CD14-positive monocyte (primary cell): ENCODE measurements at places on chromosomes 7 and 10.

DNA sequence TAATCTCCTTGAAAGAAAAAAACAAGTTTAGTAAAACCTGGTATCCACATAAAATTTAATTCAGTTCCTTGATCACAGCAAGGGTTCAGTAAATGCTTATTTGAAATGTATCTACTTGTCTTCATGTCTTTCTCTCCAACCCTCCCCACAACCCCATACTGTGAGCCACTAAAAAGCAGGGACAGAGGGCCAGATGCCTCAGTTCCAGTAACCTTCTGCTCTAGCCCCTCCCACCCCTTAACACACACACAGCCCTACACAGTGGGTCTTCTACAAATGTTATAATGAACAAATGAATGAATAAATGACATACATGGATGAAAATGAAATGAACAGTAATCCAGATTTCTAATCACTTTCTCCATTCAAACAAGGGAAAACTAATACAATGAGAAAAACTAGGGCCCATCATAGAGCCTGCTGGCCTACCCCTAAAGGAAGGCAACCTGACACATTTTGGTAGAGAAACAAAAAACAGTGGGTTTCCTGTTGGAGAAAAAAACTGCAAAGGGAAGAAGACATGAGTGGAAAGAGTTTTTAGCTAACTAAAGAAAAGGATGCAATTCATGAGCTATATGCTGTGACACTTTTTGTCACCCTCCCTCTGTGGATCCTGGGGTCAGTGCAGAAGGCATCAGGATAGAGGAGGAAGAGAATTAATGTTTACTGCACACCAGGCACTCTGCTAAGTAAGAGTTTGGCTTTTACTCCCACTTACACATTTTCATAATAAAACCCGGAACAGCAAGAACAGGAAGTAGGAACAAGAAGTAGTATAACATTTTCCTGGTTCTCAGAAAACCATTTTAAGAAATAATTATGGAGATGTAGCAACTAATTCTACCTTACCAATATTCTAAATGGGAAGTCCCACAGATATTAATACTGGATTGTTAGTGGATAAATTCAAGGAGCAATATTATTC is 38.1 kb downstream of the ELMO1 start:
- H3K36me3 ChIP-seq, result peaks cover 8% of the 10 kb centered on the region
- no peaks in the 10 kb centered on the region for H3K27me3 ChIP-seq
- H3K4me3 ChIP-seq, result no peak overlapping the region
- H3K4me1 ChIP-seq, result peaks cover 49% of the 10 kb centered on the region
- peak overlapping the region; percentile 63 for H3K27ac ChIP-seq
- DNase-seq, result no peak

DNA sequence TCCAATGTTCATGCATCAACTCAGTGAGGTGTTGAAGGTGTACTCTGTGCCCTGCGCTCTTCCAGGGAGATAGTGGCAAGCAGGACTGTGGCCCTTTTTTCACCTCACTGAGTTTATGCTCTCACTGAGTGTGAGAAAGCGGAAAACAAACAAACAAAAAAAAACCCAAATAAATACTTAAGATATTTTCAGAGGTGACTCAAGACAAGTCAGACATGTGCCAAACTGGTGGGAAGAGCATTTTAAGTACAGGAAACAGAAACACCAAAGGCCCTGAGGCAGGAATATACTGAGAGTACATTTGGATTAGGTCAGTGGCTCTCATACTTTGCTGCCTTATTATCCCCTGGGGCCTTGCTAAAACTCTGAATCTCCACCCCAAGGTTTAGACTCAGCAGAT is 111.9 kb upstream of the IGFBP3 start:
- H3K4me3 ChIP-seq, result no peak overlapping the region
- H3K27ac ChIP-seq, result no peak overlapping the region
- no peaks in the 10 kb centered on the region for H3K36me3 ChIP-seq
- no peaks in the 10 kb centered on the region for H3K4me1 ChIP-seq

- peak overlapping the region; percentile 42 for H3K27ac ChIP-seq
- DNase-seq, result peak; percentile 73
- peaks cover 47% of the 10 kb centered on the region for H3K36me3 ChIP-seq
- no peaks in the 10 kb centered on the region for H3K27me3 ChIP-seq
- H3K4me1 ChIP-seq, result peaks cover 25% of the 10 kb centered on the region
Observed at GRCh38 chr7:47453093-47454061, 128.5 kb downstream of the TNS3 start.

GRCh38 chr7:979886-980571 is 3.0 kb upstream of the CYP2W1 start:
- no peaks in the 10 kb centered on the region for H3K27me3 ChIP-seq
- H3K36me3 ChIP-seq, result no peaks in the 10 kb centered on the region
- DNase-seq, result no peak
- H3K4me3 ChIP-seq, result no peak overlapping the region
- peaks cover 5% of the 10 kb centered on the region for H3K4me1 ChIP-seq
- no peak overlapping the region for H3K27ac ChIP-seq

DNA sequence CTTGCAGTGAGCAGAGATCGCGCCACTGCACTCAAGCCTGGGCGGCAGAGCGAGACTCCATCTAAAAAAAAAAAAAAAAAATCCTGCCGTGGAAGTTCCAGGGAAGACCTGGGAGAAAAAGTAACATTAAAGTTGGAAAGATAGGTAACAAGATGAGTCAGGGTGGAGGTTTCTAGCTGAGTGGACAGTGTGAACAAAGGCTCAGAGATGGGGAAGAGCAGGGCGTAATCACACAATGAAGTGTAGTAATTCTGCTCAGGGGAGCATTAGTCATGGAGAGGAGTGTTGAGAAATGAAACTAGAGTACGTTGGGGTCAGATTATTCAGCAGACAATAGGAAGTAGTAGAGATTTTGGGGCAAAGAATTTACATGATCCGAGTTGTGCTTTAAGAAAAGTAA is 21.6 kb upstream of the WASL start:
- peaks cover 3% of the 10 kb centered on the region for H3K27me3 ChIP-seq
- H3K4me3 ChIP-seq, result peak overlapping the region; percentile 54
- no peaks in the 10 kb centered on the region for H3K36me3 ChIP-seq
- DNase-seq, result peak; percentile 88
- peak overlapping the region; percentile 58 for H3K27ac ChIP-seq
- peaks cover 10% of the 10 kb centered on the region for H3K4me1 ChIP-seq

DNA sequence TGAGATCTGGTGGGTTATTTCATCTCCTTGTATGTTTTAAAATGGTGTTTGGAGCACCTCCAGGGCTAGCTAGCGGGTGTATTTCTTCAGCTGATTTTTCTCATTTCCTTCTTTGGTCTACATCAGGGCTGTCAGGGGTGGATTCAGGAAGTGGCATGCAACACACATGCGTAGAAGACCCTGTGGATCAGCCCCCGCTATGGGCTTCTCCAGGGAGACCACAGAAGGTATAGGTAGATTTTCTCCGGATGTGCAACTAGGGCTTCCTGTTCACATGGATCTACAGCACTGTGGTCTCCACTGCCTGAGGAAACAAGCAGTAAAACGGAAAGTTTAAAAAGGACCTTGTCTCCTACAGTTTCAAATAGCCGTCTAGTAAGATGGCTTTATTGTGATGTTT is 10.4 kb downstream of the NUB1 start:
- H3K4me1 ChIP-seq, result peaks cover 27% of the 10 kb centered on the region
- peak overlapping the region; percentile 75 for H3K27ac ChIP-seq
- no peak for DNase-seq
- H3K36me3 ChIP-seq, result peaks cover 82% of the 10 kb centered on the region
- no peak overlapping the region for H3K4me3 ChIP-seq
- H3K27me3 ChIP-seq, result no peaks in the 10 kb centered on the region

DNA sequence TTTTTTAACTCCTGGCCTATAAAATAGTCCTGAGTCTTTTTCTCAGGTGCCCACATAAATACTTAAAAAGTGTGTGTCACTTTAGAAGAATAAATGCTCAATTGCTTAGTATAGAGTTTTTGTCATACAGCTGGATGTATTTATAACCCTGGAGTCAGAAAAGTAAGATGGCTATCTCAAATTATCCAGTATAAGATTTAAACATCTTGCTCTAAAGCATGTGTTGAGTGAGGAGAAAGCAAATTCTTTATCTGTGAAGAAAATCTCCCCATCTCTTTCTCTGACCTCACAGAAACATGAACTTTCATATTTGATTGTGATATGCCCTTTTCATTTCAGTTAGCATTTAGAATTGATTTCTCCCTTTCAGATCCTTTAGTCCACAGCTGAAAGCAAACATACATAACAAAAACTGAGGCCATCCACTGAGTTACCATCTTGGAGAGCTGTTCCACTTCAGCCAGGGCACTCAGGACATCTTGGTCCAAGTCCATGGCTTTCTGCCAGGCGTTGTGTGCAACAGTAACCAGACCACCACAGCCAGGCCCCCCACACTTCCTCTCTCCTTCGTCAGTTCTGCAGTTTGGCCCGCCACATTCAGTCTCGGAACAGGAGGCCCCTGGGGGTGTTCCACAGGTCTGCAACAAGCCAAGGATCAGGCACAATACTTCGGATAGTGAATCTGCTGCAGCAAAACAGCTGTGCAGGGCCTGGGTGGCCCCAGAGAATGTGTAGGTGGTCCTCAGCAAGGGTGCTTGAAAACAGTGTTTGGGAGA is 40.9 kb downstream of the DLD start:
- peaks cover 10% of the 10 kb centered on the region for H3K36me3 ChIP-seq
- H3K4me3 ChIP-seq, result no peak overlapping the region
- H3K4me1 ChIP-seq, result no peaks in the 10 kb centered on the region
- H3K27ac ChIP-seq, result no peak overlapping the region

- H3K36me3 ChIP-seq, result no peaks in the 10 kb centered on the region
- no peak for DNase-seq
- H3K27me3 ChIP-seq, result no peaks in the 10 kb centered on the region
- peaks cover 8% of the 10 kb centered on the region for H3K4me1 ChIP-seq
- H3K27ac ChIP-seq, result no peak overlapping the region
- H3K4me3 ChIP-seq, result no peak overlapping the region
Observed at GRCh38 chr10:77072836-77073662, 564.6 kb downstream of the KCNMA1 start.

DNA sequence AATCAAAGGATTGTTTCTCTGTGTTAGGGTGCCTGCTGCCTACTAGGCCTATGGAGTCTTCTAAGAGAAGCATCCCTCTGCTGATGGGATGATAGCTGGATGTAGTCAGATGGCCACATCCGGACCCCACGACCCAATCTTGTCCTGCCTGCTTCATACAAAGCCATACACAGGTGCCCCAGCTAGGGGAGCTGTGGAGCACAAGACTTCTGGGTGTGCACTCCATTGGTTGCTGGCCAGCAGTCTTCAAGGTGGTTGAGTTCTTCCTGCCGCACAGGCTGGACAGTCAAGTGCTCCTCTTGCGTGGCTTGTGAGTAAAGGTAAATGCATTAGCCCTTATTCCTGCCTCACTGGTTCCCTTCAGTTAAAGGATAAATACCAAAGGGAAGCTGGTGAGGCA is 120.2 kb downstream of the TEX36 start:
- no peak for DNase-seq
- H3K4me3 ChIP-seq, result no peak overlapping the region
- no peak overlapping the region for H3K27ac ChIP-seq
- no peaks in the 10 kb centered on the region for H3K4me1 ChIP-seq
- no peaks in the 10 kb centered on the region for H3K36me3 ChIP-seq

DNA sequence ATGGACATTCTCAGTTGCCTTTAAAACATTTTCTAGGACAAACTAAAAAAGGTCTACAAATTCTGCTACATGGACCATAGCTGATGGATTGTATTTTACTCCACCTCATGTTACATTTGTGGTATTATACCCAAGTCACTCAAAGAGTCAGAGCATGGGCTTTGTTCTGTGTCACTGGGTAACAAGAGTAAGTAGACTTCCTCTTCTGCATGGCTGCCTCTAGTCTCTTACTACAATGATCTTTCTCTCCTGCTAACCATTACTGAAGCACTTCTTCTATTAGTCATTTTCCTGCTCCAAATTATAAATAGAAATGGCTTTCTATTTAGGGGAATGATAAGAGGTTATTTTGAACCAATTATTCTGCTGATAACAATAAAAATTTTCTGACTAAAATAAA is 727.4 kb upstream of the NRP1 start:
- no peaks in the 10 kb centered on the region for H3K4me1 ChIP-seq
- no peaks in the 10 kb centered on the region for H3K27me3 ChIP-seq
- no peak overlapping the region for H3K27ac ChIP-seq
- no peaks in the 10 kb centered on the region for H3K36me3 ChIP-seq
- DNase-seq, result no peak

- H3K4me3 ChIP-seq, result no peak overlapping the region
- H3K27ac ChIP-seq, result no peak overlapping the region
- no peaks in the 10 kb centered on the region for H3K4me1 ChIP-seq
- no peaks in the 10 kb centered on the region for H3K27me3 ChIP-seq
Observed at GRCh38 chr7:138632826-138633602, 68.1 kb downstream of the SVOPL start.

DNA sequence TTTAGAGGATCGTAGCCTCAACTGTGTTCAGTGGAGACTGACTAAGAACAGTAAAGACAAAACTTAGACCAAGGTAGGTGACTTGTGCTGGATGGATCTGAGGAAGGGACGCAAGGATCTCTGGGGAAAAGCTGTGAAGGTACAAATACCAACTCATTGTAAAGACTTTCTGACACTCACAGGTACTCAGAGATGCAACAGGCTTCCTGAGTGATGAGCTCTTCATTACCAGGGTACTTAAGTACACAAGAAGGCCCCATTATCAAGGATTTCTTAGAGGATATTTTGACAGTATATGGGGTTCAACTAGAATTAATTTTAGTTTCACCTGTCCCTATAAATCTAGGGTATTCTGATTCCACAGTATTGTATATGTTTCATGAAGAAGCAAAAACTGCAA is 440.7 kb downstream of the PLXDC2 start:
- H3K4me3 ChIP-seq, result no peak overlapping the region
- H3K4me1 ChIP-seq, result no peaks in the 10 kb centered on the region
- no peaks in the 10 kb centered on the region for H3K27me3 ChIP-seq
- peaks cover 13% of the 10 kb centered on the region for H3K36me3 ChIP-seq
- H3K27ac ChIP-seq, result no peak overlapping the region
- DNase-seq, result no peak

- H3K27me3 ChIP-seq, result no peaks in the 10 kb centered on the region
- peaks cover 5% of the 10 kb centered on the region for H3K4me1 ChIP-seq
- no peak overlapping the region for H3K27ac ChIP-seq
- H3K36me3 ChIP-seq, result no peaks in the 10 kb centered on the region
- no peak for DNase-seq
Observed at GRCh38 chr10:31721096-31721495, 207.5 kb downstream of the ARHGAP12 start.

DNA sequence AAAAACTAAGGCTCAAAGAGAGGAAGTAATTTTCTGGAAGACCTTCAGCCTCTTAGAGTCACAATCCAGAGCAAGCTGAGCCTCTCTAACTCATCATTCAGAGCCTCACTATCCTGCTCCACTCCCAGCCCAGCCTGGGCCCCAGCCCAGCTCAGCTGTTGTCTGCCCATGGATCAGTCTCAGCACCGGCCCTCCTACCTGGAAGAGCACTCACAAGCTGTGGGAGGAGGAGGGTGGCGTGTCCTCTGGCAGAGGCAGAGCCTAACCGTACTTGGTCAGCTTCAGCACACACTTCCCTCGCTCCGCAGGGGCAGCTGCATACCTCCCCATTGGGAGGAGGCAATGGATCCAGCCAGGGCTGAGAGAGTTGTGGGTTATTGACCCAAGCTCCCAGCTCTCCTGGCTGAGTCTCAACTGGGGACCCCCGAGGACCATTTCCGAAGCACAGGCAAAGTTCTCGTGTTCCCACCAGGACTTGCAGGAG is 66.7 kb upstream of the GPR26 start:
- no peak overlapping the region for H3K27ac ChIP-seq
- peaks cover 2% of the 10 kb centered on the region for H3K4me1 ChIP-seq
- DNase-seq, result no peak
- H3K4me3 ChIP-seq, result no peak overlapping the region
- H3K36me3 ChIP-seq, result no peaks in the 10 kb centered on the region
